ENCODE measurements at places on chromosomes 5 and 9.

- no peak for DNase-seq
Measured at GRCh38 chr5:91352831-91353695, 30.1 kb downstream of the ARRDC3 start.

GRCh38 chr5:33372721-33373472, 67.9 kb upstream of the TARS1 start:
- DNase-seq: no peak

GRCh38 chr5:114924769-114925168, 244.9 kb downstream of the TRIM36 start:
- DNase-seq: no peak

DNA sequence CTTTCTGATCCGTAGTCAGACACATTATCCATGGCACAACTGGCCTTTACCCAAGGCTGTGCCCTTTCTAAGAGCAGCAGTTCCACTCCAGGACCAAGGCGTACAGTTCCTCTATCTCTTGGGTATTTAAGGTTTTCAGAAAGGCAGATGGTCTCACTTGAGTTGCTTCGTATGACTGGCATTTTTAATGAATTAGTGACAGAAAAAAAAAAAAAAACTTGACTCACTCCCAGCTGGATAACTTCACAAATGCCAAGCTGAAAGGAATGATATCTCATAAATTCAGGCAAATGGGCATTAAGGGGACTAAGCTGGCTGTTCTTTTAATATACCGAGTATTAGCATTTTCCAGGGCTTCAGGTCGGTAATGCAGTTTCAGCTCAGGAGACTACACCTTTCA, 60.7 kb downstream of the SLC24A2 start:
- DNase-seq: no peak

GRCh38 chr5:149166128-149166527, 24.8 kb downstream of the ABLIM3 start:
- no peak for DNase-seq

DNA sequence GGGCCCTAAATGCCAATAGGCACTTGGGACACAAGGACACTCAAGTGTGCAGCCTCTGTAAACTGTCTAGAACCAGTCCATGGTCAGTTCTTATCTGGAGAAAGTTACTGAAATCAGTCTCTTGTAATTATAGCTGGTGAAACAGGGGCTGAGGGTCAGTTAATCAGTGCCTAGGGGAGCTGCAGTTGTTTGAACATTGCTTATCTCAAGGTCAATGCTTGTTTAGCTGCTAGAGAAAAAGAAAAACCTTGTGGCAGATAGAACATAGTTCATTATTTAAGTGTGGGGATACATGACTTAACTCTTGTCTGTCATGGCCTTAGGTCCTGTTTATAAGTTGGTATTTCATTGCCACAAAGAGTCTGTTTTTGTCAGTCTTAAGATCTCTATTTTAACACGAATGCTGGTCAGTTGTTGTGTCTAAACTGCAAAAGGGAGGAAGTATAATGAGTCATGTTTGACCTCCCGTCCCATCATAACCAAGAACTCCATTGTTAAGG, 108.0 kb downstream of the STARD4 start:
- no peak for DNase-seq

DNA sequence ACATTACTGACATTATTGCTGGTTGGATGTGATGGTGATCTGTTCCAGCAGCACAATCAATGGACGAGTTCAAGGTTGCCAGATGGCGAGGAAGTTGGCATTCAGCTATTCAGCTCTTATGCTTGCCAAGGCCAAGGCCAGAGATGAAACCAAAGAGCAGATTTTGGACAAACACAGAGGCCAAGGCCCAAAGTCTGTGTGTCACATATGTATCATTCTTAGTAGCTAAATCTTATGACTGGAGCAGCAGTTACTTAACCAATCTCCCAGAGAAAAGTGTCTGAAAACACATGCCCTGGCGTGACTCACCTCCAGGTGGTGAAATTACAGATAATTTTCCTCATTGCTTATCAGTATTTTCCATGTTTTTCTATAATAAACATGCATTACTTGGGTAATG, 189.0 kb upstream of the EGFLAM start:
- no peak for DNase-seq

- no peak for DNase-seq
Measured at GRCh38 chr9:90271707-90272106, 370.9 kb downstream of the DIRAS2 start.

DNA sequence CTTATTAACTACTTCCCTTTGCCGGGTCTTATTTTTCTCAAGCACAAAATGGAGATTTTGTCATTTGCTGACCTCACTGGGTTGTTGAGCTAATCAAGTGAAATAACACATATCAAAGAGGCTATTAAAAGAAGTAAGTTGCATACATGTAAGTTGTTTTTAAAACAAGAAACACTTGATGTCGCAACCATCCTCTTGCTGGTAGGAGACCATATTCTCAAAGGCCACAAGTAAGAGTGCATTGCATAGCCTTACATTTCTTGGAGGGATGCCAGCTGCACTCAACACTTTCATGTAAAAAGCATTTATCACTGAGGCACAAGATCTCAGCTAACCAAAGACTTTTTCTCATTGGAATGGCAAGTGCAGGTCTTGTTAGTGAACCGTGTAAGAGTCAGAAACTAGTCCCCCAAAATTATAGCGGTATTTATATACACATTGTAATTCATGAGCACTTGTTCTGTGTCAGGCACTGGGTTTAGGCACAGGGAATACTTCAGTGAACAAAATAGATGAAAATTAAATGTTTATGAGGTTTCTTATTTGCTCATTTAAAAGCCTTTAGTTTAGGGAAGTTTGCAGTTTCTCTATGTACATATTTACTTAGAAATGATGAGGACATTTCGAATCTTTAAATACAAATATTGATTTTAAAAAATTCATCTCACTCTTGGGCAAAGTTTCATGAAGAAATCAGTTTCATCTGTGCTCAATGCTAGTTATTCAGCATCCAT, 72.0 kb downstream of the ZFAND5 start:
- no peak for DNase-seq

- peak; percentile 58 for DNase-seq
Measured at GRCh38 chr5:139765409-139766217, 30.0 kb upstream of the PSD2 start.

DNA sequence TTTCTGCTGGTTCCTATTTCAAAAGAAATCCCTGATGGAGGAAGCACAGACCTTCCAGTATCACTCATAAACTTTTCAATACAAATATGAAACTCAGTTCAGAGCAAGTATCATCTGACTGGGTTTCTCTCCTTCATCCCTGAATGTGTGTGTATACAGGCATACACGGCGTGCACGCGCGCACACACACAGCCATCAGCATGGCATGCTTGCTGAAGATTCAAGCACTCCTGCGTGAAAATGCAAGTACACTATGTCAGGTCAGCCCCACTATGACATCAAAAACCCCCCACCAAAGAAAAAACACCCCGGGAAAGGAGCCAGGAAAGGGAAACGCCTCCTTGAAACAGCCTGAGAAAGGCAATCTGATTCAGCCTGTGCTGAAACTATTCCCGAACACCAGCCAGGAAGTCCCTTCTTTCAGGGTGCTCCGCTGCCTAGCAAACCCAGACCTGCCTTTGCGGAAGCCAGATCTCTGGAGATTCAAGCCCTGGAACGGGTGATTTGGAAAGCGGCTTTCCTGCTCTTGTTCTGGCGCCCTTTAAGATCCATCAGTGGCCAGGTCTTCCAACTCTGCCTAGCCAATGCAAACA, 831 bp downstream of the KLHL3 start:
- DNase-seq: peak; percentile 11

DNA sequence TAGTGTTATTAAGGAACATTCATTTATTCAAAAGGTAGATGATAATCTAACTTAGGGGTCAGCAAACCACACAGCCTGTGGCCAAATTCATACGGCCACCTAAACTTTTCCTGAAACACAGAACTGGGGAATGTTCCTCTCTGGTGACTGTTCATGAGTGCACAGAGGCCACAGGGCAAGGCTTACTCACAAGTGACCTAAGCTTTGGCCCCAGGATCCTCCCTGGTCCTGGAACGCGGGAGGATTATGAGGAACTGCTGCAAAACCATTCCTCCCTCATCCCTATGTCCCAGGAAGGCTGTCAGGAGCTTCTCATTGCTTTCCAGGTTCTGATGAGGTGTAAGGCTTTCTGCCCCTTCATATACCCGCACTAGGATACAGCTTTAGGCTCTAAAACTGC, 397.6 kb downstream of the SEMA5A start:
- DNase-seq: no peak

DNA sequence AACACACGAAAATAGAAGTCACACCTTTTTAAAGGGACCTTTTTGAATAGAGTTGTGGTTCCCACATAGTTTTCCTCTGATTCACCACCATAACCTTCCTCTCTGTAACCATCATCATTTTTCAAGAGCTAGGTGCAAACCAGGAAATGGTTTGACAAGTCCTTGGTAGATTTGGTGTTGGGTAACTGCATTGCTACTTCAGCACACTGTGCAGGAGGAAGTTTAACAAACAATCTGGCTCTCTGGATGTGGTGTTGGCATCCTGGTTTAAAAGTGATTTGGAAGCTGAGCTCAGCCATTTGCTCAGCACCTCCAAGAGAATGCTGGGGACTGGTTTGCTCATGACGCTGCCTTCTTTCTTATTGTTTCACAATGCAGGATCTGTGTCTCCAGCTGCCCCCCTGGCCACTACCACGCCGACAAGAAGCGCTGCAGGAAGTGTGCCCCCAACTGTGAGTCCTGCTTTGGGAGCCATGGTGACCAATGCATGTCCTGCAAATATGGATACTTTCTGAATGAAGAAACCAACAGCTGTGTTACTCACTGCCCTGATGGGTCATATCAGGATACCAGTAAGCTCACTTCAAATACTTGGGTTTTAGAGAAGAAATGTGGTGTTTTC, 213.1 kb downstream of the RFK start:
- DNase-seq: no peak

- DNase-seq: no peak
Measured at GRCh38 chr5:73322437-73323076, 126.0 kb downstream of the FOXD1 start.

DNA sequence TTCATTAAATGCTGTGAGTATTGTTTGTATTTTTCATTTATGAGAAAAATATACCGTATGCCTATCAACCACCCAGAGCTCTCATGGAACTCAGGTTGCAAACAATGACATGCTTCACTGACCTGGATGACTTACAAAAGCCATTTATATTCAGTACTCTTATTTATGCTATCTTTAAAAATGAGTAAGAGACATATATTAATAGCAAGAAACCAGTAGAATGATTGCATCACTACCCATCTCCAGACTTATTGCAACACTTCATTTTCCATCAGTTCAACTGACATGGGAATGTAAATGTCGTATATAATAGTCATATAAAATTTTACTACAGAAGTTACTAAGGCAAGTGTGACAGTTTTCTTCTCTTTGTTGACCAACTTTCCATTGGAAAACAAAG, 69.1 kb downstream of the OTP start:
- DNase-seq: no peak

GRCh38 chr5:113390224-113390623, 44.6 kb downstream of the TSSK1B start:
- no peak for DNase-seq

DNA sequence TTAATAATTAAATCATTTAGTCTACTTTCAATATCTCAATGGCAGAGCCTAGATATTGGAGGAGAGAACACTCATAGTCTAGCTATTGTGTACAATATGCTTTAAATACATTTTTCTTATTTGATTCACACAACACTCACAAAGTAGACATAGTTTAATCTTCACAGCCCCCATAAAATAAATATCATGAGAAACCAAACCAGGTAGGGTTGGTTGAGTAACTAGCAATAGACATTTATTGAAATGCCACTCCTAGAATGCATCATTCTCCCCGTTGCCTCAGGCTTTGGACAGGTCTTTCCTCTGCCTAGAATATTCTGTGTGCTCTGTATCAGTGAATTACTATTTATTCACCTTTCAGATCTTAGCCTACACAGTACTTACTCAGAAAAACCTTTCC, 141.9 kb downstream of the CEMIP2 start:
- DNase-seq: no peak

GRCh38 chr5:15387931-15388524, 112.0 kb upstream of the FBXL7 start:
- no peak for DNase-seq

DNA sequence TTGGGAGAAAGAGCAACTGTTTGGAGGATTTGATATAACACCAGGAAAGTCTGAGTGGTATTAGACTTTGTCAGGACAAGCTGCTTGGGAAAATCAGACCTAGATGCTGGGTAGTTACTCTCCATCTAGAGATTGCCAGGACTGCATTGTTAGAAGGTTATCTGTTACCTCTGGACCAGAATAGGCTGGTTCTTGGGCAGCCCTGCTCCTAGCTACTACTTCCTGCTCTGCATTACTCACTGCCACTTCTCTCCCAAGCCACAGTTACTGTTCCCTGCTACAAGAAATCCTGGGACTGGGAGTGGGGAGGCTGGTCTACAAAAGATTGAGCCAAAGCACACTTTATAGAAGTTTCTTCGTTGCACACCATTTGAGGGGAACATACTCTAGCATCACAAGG, 95.5 kb upstream of the KCNN2 start:
- no peak for DNase-seq

DNA sequence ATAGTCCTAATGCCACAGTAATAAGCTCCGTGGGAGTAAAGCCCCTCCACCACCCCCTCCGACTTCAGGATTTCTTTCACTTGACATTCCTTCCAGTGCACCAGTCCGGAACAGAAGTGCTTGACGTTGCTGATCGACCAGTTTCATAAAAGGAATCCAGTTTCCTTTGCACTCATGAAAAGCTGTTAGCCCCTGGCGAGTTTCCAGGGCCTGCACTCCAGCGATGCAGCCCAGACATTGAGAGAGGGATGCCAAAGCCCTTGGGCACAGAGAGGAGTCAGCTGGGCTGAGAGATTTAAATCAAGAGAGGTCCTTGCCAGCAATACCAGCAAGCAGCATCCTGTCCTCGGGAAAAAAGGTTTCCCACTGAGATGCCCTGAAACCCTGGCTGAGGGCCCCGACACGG, 170.1 kb downstream of the GABBR2 start:
- DNase-seq: no peak

DNA sequence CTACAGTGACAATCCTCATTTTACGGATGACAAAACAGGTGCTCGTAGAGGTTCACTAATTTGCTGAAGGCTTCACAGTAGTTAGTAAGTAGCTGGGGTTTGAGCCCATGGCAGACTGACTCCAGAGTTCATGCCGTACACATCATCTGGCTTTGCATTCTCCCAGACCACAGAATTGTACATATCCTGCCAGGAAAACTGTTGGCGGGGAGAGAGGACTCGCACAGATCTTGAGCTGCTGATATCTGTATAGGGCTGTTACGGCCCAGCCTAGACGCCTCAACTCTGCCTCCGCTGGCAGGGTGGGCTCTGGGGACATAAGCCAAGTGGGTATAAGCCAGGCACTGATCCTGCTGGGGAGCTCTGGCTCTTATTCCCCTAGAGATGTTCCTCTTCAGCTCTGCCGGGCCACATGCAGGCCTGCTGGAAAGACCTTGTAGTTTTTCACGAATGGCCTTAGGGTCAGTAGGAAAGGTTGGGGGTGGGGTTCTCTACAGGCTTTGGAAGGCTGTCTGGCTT, 16.3 kb downstream of the LARP1 start:
- no peak for DNase-seq

GRCh38 chr5:5632678-5633077, 210.2 kb downstream of the ICE1 start:
- no peak for DNase-seq
